AG04450 (cell line): ENCODE measurements at places on chromosomes 7 and 10.

DNA sequence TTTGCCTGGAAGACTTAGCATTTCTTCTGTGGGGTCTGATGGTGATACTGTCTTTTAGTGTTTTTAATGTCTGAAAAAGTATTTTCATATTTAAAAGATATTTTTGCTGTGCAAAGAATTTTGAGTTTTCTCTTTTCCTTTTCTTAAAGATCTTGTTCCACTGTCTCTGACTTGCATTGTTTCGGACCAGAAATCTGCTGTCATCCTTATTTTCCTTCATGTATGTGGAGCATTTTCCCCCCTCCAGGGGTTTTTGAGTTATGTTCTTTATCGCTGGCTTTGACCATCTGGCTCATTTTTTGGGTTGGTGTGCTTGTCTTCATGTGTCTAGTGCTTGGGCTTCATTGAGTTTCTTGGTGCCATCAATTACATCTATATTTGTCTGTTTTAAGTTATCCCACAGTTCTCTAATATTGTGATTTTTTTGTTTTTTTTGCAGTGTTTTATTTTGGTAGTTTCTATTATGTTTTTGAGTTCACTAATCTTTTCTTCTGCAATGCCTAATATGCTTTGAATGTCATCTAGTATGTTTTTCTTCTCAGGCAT is 119.9 kb downstream of the MGMT start:
- no peak for DNase-seq

DNA sequence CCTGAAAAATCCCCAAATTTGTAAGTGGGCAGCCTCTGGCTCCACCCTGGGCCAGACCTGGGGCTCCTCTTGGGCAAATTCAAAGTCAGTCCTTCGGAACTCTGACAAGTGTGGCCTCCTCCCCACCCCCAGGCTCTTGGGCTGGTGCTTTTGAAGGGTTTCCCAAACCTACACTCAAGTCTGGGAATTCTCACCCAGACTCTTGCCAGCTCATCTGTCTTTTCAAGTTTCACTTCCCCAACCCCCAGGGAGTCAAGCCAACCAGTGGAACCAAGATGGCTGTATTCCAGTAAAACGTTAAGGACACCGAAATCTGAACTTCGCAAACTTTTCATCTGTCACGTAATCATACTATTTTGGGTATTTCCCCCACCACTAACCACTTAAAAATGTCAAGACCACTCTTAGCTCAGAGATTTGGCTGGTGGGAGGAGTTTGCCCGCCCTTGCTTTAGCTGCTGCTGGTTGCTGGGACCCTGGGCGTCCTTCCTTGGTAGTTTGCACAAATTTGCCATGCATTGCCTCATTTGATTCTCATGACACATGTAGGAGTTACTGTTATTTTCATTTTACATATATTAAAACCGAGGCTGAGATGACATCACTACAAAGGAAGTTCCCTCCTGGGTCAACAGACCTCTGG is 1.7 kb upstream of the MYO1G start:
- DNase-seq, result no peak

DNA sequence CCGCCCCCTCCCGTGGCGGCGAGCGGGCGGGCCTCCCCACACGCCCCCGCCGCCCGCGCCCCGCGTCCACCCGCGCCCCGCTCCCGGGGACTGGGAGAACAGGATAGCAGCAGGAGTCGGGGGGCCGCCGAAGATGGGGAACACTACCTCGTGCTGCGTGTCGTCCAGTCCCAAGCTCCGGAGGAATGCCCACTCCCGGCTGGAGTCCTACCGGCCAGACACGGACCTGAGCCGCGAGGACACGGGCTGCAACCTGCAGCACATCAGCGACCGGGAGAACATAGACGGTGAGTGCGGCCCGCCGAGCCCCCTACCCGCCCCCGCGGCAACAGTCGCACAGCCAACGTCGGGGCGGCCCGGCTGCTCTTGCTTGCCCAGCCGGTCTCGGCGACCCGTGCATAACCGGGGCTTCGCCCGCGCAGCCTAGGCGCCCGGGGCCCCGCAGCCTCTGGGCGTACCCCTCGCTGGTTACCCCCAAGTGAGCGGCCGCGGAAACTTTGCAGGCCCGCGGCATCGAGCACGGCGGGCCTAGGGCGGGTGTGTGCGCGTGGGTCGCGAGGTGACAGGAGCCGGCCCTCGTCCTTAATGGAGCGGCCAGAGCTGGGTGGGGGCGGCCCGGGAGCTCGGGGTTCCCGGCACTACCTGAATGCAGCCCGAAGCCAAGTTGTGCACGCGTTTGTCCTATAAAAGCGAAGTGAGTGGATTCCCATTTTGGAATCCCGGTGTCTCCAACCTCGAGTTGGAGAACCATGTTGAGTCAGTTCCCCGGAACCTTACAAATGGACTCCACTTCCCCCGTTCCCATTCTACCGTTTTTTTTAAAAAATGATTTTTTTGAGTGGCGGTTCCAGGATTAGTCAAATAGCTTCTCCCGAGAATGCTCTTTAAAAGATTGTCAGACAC is 863 bp downstream of the CCNY start:
- no peak for DNase-seq

DNA sequence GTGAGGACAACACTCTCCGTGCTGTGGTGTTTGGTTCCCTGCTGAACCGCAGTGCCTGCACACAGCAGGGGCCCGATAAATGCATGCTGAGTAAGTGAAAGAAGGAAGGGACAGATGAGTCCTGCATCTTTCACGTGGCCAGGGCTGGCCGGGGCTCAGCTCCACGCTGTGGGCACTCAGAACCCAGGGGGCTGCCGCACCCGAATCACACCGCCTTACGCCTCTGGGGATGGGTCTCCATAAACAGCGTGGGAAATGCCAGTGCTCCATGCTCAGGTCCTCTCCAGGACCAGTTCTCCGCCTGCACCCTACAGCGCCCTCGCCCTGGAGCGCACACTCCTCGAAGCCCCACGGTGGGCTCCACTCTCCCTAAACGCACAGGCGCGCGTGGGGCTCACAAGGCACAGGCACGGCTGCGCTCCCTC is 38.1 kb downstream of the RASGEF1A start:
- no peak for DNase-seq

DNA sequence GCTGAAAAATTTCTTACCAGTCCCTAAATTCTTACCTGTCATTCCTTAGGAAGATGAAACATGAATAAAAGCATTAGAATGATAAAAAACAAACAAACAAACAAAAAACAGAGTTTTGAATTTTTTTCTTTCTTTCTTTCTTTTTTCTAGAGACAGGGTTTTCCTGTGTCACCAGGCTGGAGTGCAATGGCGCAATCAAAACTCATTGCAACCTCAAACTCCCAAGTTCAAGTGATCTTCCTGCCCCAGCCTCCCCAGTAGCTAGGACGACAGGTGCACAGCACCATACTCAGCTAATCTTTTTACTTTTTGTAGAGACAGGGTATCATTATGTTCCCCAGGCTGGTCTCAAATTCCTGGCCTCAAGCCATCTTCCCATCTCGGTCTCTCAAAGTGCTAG is 26.5 kb downstream of the NT5C2 start:
- DNase-seq, result no peak

DNA sequence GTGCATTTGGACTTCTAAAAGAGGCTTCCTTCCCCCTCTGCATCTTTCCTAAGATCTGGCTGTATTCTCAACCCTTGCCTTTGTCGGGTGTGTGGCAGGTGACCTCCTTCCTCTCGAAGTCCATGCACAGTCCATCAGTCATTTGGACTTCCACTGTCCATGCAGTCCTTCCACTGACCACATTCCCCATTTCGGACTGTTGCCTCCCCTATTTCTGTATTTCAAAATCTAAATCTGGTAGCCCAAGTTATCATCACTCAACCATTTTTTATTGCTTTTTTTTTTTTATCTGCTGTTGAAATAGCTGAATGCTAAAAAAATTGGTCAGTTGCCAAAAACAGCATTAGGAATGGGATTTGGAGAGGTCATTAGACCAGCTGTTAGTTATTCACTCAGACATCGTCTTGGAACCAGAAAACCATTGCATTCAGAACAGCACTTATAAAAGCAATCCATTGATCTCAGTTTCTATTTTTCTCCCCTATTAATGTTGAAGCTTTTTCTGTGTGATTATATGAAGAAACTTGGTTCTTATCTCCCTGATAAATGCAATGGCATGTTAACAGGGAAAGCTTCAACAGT is 575.6 kb downstream of the KIF20B start:
- no peak for DNase-seq

DNA sequence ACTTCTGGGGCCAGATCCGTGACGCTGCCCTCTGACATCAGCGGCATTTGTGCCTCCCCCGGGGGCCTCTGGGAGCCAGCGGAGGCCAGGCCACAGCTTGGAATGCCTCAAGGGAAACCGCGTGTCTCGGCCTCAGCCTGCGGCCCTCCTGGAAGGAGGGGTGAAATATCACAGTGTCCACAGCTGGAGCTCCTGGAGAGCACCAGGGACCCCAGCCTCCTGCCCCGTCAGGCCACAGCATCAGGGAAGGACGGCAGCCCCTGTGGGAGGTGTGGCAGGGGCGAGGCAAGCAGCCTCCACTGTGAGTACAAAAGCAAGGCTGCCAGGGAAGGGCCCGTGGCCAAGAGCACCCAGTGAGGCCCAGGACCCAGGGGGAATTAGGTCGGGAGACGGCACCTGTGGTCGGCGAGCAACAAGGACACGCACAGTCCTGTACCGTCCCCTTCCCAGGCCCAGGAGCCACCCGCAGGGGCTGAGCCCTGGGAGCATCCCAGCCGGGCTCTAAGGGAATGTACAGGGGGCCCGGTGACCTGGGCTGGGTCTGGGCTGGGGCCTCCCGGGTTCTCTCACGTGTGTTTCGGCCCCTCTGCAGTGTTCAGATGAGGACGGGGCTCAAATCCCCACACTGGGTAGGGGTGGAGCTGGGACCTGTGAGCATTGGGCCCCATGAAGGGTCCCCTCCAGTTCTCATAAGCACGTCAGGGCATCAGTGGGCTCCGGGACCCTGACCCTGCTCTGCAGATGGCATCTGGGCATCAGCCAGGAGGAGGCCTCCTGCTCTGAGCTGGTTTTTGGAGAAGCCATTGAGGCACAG is 18.7 kb upstream of the KNDC1 start:
- no peak for DNase-seq

- DNase-seq, result no peak
These were observed 16.4 kb downstream of the LRRC4 start for GRCh38 chr7:128014811-128015210.
